GM12891 (cell line): ENCODE measurements at places on chromosomes 7 and 10.

GRCh38 chr10:112848868-112849430 lies 101.1 kb upstream of the TCF7L2 start:
- DNase-seq = no peak

DNA sequence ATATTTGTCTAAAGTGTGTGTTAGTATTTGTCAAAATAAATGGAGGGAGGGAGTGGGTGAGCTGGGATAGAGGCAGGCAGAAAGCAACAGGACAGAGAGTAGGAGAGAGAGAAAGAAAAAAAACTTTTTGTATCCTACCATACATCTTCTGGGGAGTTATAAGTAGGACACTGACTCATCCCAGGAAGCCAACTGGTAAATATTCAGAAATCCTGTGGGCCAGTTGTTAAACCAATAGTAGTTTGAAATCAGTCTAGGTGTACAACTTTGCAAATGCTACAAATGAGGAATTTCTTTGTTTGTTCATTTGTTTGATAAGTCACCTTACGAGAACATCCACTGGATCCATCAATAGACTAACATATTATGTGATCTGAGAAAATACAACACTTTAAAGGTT lies 980.9 kb downstream of the GATA3 start:
- no peak for DNase-seq

GRCh38 chr7:2437537-2438148 lies 34.2 kb downstream of the CHST12 start:
- DNase-seq = no peak

GRCh38 chr7:568031-568951 lies 48.6 kb upstream of the PDGFA start:
- DNase-seq = no peak

- DNase-seq = no peak
Observed at GRCh38 chr10:3781468-3782145, 3.4 kb downstream of the KLF6 start.

DNA sequence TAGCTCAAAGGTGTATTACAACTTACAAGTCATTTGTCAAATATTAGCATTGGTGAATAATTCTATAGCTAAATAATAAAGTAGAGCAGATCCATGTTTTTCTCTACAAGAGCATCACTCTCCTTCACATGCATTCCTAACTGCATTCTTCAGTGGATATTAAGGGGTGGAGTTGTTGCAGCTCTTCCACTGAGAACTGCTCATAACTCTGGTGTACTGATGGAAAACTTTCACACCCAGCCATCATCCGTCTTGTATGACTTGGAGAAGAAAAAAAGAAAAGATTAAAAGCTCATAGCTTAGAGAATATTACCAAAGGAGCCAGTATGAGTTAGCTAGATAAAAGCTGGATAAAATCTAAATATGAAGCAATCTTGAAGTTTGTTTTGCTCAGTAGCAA lies 10.2 kb upstream of the FAM13C start:
- no peak for DNase-seq

DNA sequence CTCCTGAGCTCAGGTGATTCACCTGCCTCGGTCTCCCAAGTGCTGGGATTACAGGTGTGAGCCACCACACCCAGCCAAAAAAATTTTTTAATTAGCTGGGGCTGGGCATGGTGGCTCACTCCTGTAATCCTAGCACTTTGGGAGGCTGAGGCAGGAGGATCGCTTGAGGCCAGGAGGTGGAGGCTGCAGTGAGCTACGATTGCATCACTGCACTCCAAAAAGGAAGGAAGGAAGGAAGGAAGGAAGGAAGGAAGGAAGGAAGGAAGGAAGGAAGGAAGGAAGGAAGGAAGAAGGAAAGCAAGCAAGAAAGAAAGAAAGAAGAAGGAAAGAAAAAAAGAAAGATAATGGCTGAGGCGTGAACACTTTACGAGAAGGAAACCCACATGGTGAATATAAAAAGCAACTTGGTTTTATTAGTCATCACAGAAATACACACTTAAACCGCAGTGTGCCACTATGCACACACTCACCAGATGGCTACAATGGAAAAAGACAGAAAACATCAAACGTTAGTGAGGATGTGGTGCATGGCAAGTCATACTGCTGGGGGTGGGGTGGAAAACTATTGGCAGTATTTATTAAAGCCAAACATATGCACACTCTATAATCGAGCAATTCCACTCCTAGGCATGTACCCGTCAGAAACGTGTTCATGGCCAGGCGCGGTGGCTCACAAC lies 4.4 kb upstream of the CCL26 start:
- no peak for DNase-seq

DNA sequence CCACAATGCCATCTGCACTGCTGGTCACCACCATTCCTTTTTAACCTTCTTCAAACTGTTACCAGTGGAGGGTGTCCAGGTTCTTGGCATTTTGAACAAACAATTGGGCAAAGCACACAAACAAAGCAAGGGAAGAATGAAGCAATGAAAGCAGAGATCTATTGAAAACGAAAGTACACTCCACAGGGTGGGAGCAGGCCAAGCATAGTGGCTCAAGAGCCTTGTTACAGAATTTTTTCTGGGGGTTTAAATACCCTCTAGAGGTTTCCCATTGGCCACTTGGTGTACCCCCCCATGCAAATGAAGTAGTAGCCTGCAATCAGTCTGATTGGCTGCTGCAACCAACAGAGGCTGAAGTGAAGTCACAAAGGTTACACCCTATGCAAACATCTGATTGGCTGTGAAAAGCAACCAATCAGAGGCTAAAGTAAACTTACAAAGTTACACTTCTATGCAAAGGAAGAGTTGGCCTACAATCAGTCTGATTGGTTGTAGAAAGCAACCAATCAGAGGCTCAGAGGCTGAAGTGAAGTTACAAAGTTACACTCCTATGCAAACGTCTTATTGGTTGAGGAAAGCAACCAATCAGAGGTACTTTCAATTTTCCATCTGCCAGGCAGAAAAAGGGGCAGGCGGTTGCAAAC lies 103.2 kb upstream of the WAC start:
- no peak for DNase-seq

DNA sequence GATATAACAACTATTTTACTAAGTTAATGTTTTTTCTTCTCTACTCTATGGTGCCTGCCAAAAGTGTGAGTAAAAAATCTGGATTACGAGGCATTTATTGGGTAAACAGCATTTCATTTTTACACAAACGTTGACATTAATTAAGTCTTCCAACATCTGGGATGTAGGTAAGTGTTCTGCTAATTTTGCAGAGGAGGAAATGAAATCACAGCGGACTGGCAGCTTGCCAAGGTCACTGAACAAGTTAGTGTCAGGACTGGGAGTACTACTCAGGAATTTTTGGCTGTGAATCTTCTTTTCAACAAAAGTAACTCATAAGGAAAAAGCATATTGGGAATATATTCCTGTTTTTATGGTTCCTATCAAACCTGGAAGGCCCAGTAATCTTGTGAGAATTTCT lies 612.1 kb upstream of the FZD8 start:
- DNase-seq = no peak

DNA sequence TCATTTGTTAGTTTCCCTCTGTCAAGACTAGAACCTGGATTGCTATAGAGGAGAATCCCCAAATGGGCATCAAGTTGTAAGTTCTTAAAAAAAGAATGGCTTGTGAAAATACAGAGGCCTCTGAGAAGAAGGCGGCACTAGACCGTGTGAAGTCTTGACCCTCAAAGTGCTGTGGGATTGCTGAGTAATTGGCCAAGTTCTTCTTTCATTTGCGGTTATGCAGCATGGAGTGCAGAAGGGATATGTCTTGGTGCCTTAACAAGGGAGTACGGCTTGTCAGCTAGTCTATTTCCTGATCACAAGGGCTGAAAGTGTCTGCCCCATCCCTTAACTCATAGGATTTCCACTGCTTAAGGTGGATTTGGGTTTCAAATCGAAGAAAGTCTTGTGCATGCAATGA lies 81.2 kb downstream of the MKX start:
- no peak for DNase-seq

DNA sequence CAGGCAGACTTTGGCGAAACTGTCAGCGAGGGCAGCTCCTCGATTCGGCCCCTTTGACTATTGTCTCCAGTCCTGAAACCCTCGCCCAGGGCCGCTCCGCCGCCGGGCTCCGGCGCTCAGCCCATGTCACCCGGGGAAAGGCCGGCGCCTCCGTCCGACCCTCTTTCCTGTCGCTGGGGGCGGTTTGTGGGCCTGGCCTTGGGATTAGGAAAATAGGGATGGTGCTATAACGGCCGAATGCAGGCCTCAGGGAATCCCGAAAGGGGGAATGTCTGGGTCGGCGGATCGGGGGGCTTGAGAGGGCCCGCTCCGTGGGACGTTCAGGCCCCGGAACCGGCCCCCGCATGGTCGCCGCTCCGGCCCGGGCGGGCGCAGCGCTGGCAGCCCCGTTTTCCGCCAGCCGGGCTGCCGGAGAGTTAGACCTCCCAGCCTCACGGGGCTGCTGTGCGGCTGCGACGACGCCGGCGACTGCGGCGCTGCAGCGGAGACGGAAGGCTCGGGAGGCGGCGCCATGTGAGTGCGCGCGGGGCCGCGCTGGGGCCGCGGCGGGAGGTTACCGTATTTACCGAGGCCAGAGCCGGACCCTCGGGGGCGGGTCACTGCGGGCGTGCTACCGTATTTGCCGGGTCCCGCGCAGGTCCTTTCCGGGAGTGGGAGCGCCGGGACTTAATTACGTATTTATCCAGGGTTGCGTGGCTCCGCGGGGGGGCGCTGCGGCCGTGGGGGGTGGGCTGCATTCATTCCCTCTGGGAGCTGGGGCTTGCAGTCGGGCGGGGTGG lies 25.9 kb downstream of the ZNF775 start:
- peak; percentile 88 for DNase-seq

DNA sequence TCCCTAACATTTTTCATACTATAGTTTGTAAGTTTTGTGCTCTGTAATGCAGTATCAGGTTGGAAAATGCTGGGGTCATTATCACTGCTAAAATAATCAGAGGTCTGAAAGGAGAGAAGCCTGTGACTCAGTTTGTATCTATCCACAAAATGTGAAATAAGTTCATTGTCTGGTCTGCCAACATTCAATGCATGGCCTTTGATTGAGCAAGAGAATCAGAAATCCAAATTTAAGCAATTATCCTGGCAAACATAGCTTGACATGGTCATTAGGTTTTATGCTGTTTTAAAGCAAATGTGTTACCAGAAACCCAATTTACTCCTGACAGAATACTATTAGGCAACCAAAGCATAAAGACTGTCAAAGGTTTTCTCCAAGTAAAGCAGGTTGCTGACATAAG lies 709.7 kb upstream of the SEMA3D start:
- no peak for DNase-seq

DNA sequence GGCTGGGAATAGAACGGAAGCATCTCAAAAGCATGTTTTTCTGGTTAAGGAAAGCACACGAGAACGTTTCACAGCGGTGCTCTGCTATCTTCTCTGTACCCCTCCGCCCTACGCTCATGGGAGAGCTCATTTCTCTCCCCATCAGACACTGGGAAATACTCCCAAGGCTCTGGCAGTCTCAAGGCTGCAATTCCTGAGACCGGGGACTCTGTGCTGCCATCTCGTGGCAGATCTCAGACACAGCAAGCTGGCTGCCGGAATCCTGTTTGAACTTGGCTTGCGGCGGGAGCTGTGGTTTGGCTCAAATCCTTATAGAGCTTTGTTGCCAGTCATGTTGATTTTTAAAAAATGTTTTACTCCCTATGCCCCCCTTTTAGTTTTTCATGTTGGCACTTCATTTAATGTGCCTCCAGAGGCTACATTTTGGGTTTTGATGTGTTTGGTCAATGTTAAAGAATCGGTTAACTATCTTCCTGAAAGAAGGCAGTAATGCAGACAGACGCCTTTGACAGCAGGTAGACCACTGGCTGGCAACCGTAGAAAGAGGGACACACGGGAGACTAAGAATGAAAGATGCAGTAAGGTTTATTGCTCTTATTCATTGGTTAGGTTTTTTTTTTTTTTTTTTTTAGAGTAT lies 27.6 kb downstream of the BMPER start:
- peak; percentile 32 for DNase-seq

GRCh38 chr10:119344381-119344780 lies 137.0 kb downstream of the GRK5 start:
- DNase-seq = no peak

DNA sequence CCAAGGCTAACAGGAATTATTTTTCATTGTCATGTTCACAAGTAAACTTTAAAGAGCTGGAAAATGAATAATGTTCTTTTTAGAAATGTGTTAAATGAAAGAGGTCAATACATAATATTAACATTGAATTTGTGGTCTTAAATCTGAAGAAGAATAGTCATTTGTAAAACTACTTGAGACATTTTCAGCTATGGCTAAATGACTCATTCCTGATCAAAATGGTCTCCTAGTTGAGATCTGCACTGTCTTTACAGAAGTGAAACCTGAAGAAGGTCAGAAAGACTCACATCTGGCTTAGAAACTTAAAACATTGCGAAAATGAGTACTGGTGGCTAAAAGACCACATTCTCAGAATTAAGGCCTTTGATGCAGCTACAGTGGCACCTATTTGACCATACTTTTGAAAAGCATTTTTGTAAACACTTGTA lies 5.9 kb downstream of the PIK3CG start:
- DNase-seq = peak; percentile 34

DNA sequence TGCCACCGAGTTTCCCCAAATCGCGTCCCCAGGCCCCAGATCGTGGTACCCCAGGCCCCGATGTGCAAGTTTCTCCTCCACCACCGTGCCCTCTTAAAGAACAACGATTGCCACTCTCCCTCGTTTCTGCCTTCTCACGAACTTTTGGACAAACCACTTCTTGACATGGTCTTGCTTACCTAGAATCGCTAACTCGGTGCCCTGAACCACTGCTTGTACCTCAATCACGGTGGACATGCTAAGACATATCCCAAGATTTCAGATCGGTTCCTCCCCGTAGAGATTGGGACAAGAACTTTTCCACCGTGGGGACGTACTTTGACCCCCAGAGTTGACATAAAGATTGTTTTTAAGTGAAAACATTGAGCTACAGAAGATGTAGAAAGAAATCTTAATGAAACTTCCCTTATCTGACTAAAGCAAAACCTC lies 477 bp upstream of the ZC3HAV1 start:
- no peak for DNase-seq
